ENCODE measurements at places on chromosomes 11 and 22.

GRCh38 chr22:27089264-27089663 lies 431.9 kb downstream of the MIAT start:
- H3K4me3 ChIP-seq = no peak overlapping the region
- DNase-seq = peak; percentile 34
- H3K27me3 ChIP-seq = no peaks in the 10 kb centered on the region
- H3K27ac ChIP-seq = no peak overlapping the region

DNA sequence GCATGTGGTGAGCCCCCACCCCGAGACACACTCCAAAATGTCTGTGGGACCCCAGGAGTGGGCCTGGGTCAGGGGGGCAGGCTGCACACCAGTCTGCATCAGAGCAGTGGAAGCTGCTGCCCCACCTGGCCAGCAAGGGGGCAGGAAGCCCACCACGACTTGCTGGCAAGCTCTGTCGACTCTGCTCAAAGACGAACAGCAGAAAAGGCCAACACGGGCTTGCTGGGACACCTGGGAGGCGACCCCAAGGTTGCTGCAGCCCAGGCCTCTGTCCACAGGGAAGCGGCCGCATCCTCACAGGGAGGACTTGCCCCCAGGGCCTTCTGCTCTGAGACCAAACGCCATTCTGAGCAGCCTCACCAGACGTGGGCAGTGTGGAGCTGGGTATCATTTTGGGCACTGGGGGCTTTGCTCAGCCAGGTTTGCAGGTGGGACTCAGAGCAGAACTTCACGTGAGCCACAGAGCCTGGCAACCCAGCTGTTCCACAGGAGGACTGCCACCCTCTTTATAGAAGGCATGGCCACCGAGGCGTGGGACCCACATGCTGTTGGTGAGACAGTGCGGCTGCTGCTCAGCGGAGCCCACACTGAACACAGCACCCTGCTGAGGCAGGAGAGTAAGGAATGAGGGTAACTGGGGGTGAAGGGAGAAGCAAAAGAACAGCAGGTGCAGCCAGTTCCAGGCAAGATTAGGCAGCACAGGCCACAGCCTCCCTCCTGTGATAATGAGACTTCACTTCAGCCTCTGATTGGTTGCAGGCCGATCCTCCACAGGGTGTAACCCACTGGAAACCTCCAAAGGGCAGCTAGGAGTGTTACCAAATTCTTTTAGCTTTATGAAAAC lies 11.0 kb downstream of the IL17REL start:
- no peaks in the 10 kb centered on the region for H3K27me3 ChIP-seq
- H3K36me3 ChIP-seq = no peaks in the 10 kb centered on the region
- no peak overlapping the region for H3K27ac ChIP-seq
- peaks cover 2% of the 10 kb centered on the region for H3K4me1 ChIP-seq

DNA sequence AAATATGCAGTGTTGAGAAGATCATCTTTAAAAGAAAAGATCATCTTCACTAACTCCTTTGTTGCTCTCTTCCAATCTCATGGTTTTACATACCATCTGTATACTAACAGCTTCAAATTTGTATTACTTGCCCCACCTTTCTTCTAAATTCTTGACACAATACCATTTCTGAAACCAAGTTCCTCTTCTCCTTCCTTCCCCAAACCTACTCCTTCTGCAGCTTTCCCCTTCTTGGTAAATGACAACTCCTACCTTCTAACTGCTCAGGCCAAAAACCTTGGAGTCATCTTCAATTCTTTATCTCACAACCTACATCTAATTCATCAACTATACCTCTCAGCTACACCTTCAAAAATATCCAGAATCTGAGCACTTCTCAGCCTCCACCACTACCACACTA lies 9.3 kb downstream of the PRCP start:
- H3K27ac ChIP-seq = no peak overlapping the region
- DNase-seq = no peak
- no peaks in the 10 kb centered on the region for H3K27me3 ChIP-seq
- H3K4me1 ChIP-seq = no peaks in the 10 kb centered on the region
- H3K36me3 ChIP-seq = no peaks in the 10 kb centered on the region

DNA sequence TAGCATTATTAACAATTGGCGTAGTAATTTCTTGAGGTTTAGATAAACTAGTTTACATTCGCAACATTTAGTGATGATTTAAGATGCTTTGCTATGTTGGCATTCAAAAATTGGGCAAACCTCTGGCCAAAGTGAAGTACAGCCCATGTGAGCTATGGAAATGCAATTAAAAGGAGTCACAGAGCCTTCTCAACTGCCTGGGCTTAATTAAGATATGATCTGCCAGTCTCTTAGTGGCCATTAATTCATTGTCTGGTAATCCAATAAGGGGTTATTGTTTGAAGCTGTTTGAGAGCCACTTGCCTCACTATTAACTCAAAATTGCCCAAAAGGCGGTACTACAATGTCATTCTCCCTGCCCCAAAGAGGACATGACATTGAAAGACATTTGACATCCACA lies 608.9 kb downstream of the NTM start:
- no peak overlapping the region for H3K4me3 ChIP-seq
- no peaks in the 10 kb centered on the region for H3K4me1 ChIP-seq
- H3K27ac ChIP-seq = no peak overlapping the region
- no peaks in the 10 kb centered on the region for H3K36me3 ChIP-seq
- no peak for DNase-seq

DNA sequence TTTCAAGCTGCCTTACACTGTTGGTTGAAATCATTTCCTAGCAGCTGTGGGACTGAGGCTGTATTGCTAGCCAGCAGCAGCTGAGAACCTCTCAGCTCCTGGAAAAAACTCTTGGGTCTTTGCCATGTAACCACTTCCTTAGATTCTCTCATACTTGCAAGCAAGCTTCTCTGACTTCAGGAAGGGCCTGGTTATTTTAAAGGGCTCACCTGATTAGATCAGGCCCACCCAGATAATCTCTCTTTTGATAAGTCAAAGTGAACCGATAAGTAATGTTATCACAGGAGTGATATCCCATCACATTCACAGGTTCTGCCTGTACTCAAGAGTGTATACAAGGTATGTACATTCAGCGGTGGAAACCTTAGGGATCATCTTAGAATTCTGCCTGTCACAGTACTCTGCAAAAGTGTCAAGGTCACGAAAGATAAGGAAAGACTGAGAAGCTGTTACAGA lies 7.4 kb upstream of the CLPB start:
- H3K27ac ChIP-seq = no peak overlapping the region
- no peak overlapping the region for H3K4me3 ChIP-seq
- no peaks in the 10 kb centered on the region for H3K4me1 ChIP-seq

DNA sequence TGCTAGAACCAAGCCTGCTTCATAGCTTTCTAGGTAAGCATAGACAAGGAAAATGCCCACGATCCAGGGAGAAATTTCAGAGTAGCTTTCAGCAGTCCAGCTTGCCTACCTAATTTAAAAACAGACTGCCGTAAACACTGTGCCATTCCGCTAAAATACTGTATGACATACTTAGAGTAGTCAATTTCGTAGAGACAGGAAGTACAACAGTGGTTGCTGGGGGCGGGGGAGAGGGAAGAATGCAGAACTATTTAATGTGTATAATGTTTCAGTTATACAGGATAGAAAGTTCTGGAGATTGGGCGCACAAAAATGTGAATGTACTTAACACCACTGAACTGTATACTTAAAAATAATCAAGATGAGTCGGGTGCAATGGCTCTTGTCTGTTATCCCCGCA lies 56.7 kb downstream of the C11orf58 start:
- H3K27ac ChIP-seq = no peak overlapping the region
- no peaks in the 10 kb centered on the region for H3K4me1 ChIP-seq
- no peaks in the 10 kb centered on the region for H3K36me3 ChIP-seq
- H3K4me3 ChIP-seq = no peak overlapping the region
- DNase-seq = no peak
- H3K27me3 ChIP-seq = no peaks in the 10 kb centered on the region

DNA sequence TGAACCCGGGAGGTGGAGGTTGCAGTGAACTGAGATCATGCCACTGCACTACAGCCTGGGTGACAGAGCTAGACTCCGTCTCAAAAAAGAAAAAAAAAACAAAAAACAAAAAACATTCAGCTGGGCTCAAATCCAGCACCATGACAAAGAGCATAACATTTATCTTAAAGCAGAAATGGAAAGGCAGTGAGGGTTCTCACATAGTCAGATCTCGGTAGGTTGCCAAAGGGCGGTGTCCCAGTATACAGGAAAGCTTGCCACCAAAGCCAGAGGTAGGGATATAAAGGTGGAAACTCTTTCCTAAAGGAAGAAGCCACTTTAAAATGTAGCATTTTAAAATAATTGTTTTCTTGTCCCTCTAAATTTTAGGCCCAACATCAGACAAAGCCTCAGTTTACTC lies 22.4 kb upstream of the CAPRIN1 start:
- no peak overlapping the region for H3K27ac ChIP-seq
- no peak overlapping the region for H3K4me3 ChIP-seq
- DNase-seq = no peak
- H3K36me3 ChIP-seq = no peaks in the 10 kb centered on the region
- H3K27me3 ChIP-seq = no peaks in the 10 kb centered on the region

GRCh38 chr11:90476442-90477007 lies 253.7 kb upstream of the CHORDC1 start:
- H3K27me3 ChIP-seq = no peaks in the 10 kb centered on the region
- no peak overlapping the region for H3K27ac ChIP-seq
- no peaks in the 10 kb centered on the region for H3K36me3 ChIP-seq
- no peaks in the 10 kb centered on the region for H3K4me1 ChIP-seq
- no peak for DNase-seq

GRCh38 chr11:68053117-68053516 lies 14.3 kb downstream of the TCIRG1 start:
- H3K4me3 ChIP-seq = no peak overlapping the region
- H3K4me1 ChIP-seq = no peaks in the 10 kb centered on the region
- no peak overlapping the region for H3K27ac ChIP-seq
- no peaks in the 10 kb centered on the region for H3K36me3 ChIP-seq

GRCh38 chr11:125935056-125935455 lies 10.8 kb upstream of the VSIG10L2 start:
- DNase-seq = no peak
- no peaks in the 10 kb centered on the region for H3K36me3 ChIP-seq
- no peaks in the 10 kb centered on the region for H3K27me3 ChIP-seq
- no peak overlapping the region for H3K4me3 ChIP-seq
- no peaks in the 10 kb centered on the region for H3K4me1 ChIP-seq

GRCh38 chr11:113449743-113450142 lies 25.5 kb downstream of the DRD2 start:
- no peaks in the 10 kb centered on the region for H3K27me3 ChIP-seq
- no peak overlapping the region for H3K4me3 ChIP-seq
- no peak for DNase-seq
- H3K36me3 ChIP-seq = no peaks in the 10 kb centered on the region

GRCh38 chr11:75105462-75105925 lies 8.8 kb upstream of the OR2AT4 start:
- no peaks in the 10 kb centered on the region for H3K36me3 ChIP-seq
- no peaks in the 10 kb centered on the region for H3K4me1 ChIP-seq
- H3K27me3 ChIP-seq = no peaks in the 10 kb centered on the region
- no peak for DNase-seq
- no peak overlapping the region for H3K4me3 ChIP-seq
- H3K27ac ChIP-seq = no peak overlapping the region

- H3K27me3 ChIP-seq = no peaks in the 10 kb centered on the region
- no peak for DNase-seq
- no peak overlapping the region for H3K4me3 ChIP-seq
- H3K4me1 ChIP-seq = no peaks in the 10 kb centered on the region
- H3K27ac ChIP-seq = no peak overlapping the region
Measured at GRCh38 chr11:132058211-132058772, 687.9 kb downstream of the NTM start.

DNA sequence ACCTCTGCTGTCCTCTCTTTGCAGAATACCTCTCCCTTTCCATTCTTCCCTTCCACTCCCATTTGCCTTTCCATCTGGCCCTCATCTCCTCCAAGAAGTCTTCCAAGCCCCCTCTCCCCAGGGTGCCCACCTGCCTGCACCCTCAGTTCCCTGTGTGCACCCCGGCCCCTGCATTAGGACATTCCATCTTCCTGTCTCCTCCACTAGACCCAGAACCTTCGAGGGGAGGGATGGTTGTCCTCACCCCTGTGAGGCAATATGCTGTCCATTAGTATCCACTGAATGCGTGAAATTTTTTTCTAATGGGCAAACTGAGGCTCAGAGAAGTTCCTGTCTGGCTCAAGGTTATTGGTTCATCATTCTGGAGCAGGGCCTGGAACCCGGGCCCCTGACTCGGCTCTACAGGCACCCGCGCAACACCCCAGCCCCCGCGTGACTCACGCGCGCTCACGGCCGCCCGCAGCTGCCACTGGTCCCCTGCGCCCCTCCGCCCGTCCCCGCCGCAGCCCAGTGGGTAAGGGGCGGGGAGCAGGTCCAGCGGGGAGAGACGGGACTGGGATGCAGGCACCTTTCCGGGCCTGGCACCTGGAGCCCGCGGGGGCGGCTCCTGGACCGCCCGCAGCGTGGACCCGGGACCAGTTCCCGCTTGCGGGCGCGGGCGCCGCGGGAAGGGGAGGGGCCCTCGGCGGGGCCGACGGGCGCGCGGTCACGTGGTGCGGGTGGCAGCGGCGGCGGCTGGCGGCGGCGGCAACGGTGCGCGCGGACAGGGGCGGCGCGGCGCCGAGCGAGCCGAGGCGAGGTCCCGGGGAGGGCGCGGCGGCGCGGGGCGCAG lies 7.0 kb downstream of the SEPTIN3 start:
- no peaks in the 10 kb centered on the region for H3K4me1 ChIP-seq
- H3K27me3 ChIP-seq = no peaks in the 10 kb centered on the region
- peak; percentile 46 for DNase-seq
- H3K36me3 ChIP-seq = no peaks in the 10 kb centered on the region
- H3K4me3 ChIP-seq = peak overlapping the region; percentile 33

- H3K36me3 ChIP-seq = no peaks in the 10 kb centered on the region
- no peak for DNase-seq
- no peak overlapping the region for H3K27ac ChIP-seq
- H3K4me1 ChIP-seq = no peaks in the 10 kb centered on the region
- H3K4me3 ChIP-seq = no peak overlapping the region
Measured at GRCh38 chr22:44889255-44889878, 120.4 kb downstream of the PHF21B start.

DNA sequence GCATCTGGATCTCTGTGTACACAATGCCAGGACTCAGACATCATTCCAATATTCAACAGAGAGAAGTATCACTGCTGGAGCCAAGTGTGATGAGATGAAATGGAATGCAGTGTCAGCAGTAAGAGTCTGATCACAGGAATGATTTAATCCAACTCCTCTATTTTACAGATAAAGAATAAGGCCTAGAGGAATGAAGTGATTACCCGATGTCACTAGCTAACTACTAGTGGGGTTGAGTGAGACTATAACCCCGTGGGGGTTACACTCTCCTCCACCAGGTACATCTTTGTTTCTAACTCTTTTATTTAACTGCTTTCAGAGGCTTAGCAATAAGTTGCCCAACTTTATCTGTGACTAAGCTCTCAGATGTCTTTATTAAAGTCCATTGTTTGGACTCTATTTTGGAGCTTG lies 94.2 kb upstream of the FAT3 start:
- no peaks in the 10 kb centered on the region for H3K4me1 ChIP-seq
- no peaks in the 10 kb centered on the region for H3K27me3 ChIP-seq
- H3K36me3 ChIP-seq = no peaks in the 10 kb centered on the region
- H3K4me3 ChIP-seq = no peak overlapping the region
- no peak for DNase-seq

- DNase-seq = no peak
- no peaks in the 10 kb centered on the region for H3K36me3 ChIP-seq
- H3K4me3 ChIP-seq = no peak overlapping the region
- no peak overlapping the region for H3K27ac ChIP-seq
Measured at GRCh38 chr22:23682827-23683355, 7.9 kb upstream of the RGL4 start.

- no peaks in the 10 kb centered on the region for H3K27me3 ChIP-seq
- H3K36me3 ChIP-seq = no peaks in the 10 kb centered on the region
- DNase-seq = no peak
- no peak overlapping the region for H3K27ac ChIP-seq
Measured at GRCh38 chr22:25447067-25447685, 117.3 kb upstream of the GRK3 start.

- no peak overlapping the region for H3K27ac ChIP-seq
- H3K36me3 ChIP-seq = no peaks in the 10 kb centered on the region
- no peaks in the 10 kb centered on the region for H3K27me3 ChIP-seq
- no peak overlapping the region for H3K4me3 ChIP-seq
- no peak for DNase-seq
Measured at GRCh38 chr11:75502138-75502537, 23.6 kb downstream of the GDPD5 start.

All from prostate gland (tissue), 2 donors.